ENCODE measurements at places on chromosomes 12 and 14. TPM values are rescaled to one million over a fixed set of nuclear protein-coding genes. Genes with fewer than 3 reads are reported as not detected.

- no peak for DNase-seq
Measured at GRCh38 chr12:93657071-93657470, 20.1 kb upstream of the CRADD start.

- DNase-seq, result no peak
Measured at GRCh38 chr12:65511134-65511834, 232.8 kb downstream of the MSRB3 start.

DNA sequence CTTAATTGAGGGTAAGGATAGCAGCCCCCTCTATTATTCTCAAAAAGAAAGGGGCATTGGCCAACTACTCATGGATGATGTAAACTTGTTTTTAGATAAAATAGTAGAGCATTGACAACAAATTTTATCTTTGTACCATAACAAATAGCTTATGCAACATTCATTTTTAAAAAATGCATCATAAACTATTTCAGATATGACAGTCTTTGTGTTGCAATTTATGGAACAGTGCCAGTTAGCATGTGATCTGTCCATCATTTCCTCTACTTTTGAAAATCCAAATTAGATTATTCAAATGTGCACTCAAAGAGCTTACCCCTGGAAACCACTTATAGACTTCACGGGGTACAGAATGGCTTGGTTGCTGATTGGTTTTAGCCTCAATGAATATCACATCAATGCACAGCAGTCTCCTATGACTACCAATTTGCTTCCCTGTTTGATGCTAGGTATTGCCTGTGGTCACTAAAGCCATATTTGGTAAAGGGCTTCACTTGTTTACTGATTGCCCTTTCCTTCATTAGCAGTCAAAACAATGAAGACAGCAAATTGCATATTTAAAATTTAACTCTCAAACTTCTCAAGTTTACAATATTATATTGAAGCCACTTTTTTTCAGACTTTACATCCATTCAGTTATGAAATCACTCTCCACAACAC, 274.9 kb upstream of the MGAT4C start:
- no peak for DNase-seq

GRCh38 chr14:59306775-59307174, 118.3 kb downstream of the DAAM1 start:
- DNase-seq, result no peak

DNA sequence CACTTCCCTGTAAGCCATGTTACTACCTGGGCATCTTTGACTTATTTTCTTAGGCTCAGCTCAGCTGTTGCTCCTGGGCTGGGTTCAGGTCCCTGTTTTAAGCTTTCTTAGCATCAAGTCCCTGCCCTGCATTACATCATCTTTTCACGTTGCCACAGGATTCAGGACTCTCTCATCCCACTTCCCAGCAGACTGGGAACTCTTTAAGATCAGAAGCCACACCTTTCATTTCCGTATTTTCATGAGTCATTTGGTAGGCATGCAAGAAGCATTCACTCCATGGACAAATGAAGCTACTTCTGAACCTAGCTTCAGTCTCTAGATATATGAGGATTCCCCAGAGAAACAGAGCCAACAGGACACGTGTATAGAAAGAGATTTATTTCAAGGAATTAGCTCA, 726.8 kb downstream of the VRK1 start:
- DNase-seq, result no peak

GRCh38 chr12:50051101-50051806, 6.1 kb upstream of the ASIC1 start:
- no peak for DNase-seq

GRCh38 chr14:46054526-46054925, 597.1 kb downstream of the RPL10L start:
- no peak for DNase-seq

DNA sequence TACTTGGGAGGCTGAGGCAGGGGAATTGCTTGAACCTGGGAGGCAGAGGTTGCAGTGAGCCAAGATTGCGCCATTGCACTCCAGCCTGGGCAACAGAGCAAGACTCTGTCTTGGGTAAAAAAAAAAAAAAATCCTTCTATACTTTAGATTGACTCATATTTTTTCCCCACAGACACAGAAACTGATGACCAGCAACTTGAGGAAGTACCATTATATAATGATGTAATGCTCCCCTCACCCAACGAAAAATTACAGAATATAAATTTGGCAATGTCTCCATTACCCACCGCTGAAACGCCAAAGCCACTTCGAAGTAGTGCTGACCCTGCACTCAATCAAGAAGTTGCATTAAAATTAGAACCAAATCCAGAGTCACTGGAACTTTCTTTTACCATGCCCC, 24.3 kb upstream of the SNAPC1 start:
- no peak for DNase-seq

GRCh38 chr12:126617312-126617711, 1552.1 kb downstream of the AACS start:
- DNase-seq, result peak; percentile 23

- DNase-seq, result no peak
Measured at GRCh38 chr14:21233457-21234076, 35.7 kb downstream of the HNRNPC start.

GRCh38 chr12:110159671-110160245, 35.6 kb downstream of the IFT81 start:
- DNase-seq, result no peak

- no peak for DNase-seq
Measured at GRCh38 chr14:97395068-97395467, 597.9 kb downstream of the VRK1 start.

- no peak for DNase-seq
Measured at GRCh38 chr14:28831126-28831525, 64.5 kb downstream of the FOXG1 start.

GRCh38 chr14:25090716-25091454, 40.9 kb upstream of the STXBP6 start:
- no peak for DNase-seq

DNA sequence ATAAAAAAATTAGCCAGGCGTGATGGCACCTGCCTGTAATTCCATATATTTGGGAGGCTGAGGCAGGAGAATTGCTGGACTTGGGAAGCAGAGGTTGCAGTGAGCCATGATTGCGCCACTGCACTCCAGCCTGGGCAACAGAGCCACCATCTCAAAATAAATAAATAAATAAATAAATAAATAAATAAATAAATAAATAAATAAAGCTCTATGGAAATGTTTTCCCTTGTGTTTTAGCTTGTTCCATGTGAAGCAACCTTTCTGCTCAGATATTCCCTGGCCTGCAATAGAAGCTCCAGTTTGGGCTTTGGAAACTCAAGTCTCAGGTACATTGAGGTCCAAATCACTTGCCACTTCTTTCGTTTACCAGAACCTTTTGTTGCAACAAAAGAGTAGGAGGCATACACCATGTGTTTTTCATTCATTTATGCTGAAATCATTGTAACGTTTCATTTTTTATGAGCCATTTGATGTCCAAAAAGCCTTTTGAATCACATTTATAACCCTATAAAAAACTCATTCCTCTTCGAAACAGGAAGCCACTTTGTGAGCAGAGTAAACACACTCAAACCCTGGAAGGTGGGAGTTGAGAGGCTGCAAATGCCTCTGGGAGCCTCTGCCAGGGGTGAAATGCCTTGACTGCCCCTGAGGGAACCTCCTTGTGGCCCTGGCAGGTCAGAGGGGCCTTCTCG, 376.6 kb upstream of the TBX3 start:
- no peak for DNase-seq

GRCh38 chr14:74980398-74980730, 22.4 kb upstream of the EIF2B2 start:
- DNase-seq, result no peak

DNA sequence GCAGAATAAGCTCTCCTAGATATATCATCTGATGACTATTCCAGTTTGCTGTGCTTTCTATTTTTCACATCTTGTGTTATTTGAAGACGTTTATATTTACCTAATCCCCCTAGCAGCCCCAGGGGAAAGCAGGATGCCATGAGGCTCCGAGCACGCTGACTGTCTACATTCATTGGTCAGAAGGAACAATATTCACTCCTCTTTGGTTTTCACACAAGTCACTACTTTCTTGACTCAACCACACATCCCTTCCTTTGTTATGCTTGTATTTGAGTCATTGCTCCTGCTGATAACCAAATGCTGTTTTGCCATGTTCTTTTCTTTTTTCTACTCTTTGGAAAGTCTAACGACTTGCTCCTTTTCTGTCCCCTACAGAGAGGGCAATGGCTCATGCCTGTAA, 86.5 kb upstream of the SLC38A2 start:
- DNase-seq, result no peak

- DNase-seq, result no peak
Measured at GRCh38 chr14:56422221-56422620, 157.4 kb upstream of the TMEM260 start.

GRCh38 chr12:110245369-110245772, 35.7 kb upstream of the ATP2A2 start:
- DNase-seq, result peak; percentile 9

DNA sequence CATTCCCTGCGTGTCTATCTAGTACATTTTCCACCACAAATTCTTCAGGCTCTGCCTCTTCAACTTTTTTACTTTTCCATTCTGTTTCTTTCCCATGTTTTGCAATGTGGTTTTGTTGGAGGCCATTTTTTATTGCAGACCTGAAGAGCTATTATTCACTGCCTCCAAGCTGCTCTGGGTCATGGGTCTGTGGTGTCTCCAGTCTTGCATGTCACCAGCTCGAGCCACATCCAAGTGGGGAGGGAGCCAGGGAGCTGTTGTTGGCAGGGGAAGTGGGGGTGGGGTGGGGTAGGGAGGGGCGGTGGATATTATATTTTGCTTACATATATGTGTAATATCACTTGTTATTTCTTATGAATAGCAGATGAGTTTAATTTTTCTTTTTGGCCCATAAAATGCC, 69.1 kb downstream of the VEZT start:
- no peak for DNase-seq

DNA sequence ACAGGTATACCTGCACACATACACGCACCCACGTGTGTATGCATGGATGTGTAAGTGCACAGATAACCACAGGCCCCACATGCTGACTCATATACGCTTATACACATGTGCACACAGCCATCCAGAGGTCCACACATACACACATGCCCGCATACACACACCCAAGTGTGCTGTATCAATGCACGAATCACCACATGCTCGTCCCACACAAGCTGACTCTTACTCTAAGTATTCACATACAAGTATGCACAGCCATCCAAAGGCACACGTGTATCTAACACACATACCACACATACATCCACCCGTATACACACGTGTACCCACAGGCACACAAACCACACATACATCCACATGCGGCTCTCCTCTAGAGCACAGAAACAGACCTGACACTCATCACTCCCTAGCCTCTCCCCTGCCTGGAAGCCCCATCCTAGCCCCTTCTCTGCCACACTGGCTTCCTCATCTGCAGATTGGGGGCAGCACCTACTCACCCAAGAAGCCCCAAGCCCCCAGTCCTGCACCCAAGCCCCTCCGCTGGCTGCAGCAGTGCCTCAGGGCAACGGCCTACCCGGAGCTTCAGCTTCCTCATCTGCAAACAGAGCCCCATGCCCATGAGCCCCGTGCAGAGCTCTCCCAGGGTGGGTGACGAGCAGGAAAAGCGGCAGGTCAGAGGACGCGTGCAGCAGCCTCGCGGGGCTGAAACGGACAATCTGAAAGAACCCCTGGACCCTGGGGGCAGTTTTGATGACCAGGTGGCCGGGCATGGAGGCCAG, 105.4 kb downstream of the NCOR2 start:
- no peak for DNase-seq

- no peak for DNase-seq
Measured at GRCh38 chr12:9405886-9406563, 197.8 kb upstream of the PZP start.

GRCh38 chr14:70192915-70193314, 4.2 kb upstream of the SLC8A3 start:
- no peak for DNase-seq

DNA sequence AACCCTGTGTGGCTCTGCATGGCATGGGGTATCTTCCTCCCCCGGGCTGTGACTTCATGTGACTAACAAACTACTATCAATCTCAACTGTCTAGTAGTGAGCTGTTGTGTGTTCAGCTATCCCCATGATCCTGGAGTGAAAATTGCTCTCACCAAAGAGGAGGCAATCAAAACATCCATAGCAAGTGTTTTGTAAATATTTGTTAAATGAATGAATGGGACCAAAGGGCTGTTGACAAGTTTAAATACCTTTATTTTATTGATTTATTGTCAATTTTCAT, 138.1 kb upstream of the CPM start:
- DNase-seq, result no peak

DNA sequence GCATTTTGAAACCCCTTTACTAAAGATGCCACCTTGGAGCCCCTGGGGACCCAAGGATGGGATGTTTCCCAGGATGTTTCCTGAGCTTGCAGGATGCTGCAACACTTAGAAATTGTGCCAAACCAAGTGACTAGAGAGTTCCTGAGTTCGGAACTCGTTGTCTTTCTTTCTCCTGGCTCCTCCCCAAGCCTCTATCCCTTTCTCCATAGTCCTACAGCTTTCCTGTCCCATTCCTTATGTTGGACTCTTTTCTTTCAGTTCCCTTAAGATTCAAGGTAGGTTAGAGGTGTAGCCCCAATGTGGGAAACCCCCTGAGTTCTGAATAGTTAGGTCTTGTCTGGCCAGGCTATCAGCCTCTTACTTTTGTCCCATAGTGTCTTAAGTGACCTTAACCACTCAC, 1.4 kb upstream of the KIF5A start:
- no peak for DNase-seq

The FAM186B gene
- total RNA-seq, result 0.28 TPM

The AQP5 gene
- total RNA-seq, result 2.4 TPM

The SUSD6 gene
- 13.7 TPM for total RNA-seq

The ZFHX2 gene
- total RNA-seq, result 11.0 TPM

The KCNH5 gene
- total RNA-seq, result 0.44 TPM

The LRRK2 gene
- total RNA-seq, result 2.1 TPM

The CDKN1B gene
- 52.5 TPM for total RNA-seq

The WIF1 gene
- total RNA-seq, result not detected

The RNF212B gene
- not detected for total RNA-seq

The B4GALNT1 gene
- total RNA-seq, result 19.5 TPM

The KRT6B gene
- total RNA-seq, result not detected

The KRT78 gene
- not detected for total RNA-seq

The SYNE3 gene
- 0.96 TPM for total RNA-seq

The CLEC4A gene
- not detected for total RNA-seq

The HNRNPC gene
- total RNA-seq, result 993 TPM

The ENDOU gene
- not detected for total RNA-seq

The RDH11 gene
- 79.9 TPM for total RNA-seq

The CLEC1A gene
- total RNA-seq, result not detected

Data from neural crest cell (in vitro differentiated cells).